ENCODE measurements at places on chromosomes 4 and X. TPM values are rescaled to one million over a fixed set of nuclear protein-coding genes. Genes with fewer than 3 reads are reported as not detected.
A peak's percentile ranks its signal among the peaks of the same experiment; 100 is the strongest.

GRCh38 chr4:89788206-89789072, 48.5 kb downstream of the SNCA start:
- peak; percentile 48 for DNase-seq

GRCh38 chrX:39201305-39201990, 400.2 kb downstream of the MID1IP1 start:
- DNase-seq = no peak

GRCh38 chrX:22338740-22339139, 66.0 kb downstream of the CBLL2 start:
- DNase-seq = no peak

DNA sequence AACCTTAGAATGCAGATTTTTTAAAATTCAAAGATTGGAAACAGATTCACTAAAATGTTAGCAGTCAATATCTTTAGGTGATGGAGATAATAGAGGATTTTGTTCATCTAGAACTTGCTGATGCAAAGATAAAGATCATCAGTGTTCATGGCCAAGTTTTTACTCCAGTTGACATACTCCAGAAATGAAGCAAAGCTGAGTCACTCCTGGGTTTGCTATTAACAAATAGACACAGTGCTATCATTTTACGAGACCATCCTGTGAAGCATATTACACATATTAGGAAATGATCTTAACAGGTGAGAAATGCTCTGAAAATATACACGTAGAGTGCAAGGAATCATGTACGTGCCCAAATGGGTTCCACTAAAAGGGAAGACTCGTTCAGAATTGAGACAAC, 170.6 kb upstream of the FAM9B start:
- no peak for DNase-seq

GRCh38 chrX:153444333-153445011, 1.4 kb downstream of the TREX2 start:
- DNase-seq = no peak

DNA sequence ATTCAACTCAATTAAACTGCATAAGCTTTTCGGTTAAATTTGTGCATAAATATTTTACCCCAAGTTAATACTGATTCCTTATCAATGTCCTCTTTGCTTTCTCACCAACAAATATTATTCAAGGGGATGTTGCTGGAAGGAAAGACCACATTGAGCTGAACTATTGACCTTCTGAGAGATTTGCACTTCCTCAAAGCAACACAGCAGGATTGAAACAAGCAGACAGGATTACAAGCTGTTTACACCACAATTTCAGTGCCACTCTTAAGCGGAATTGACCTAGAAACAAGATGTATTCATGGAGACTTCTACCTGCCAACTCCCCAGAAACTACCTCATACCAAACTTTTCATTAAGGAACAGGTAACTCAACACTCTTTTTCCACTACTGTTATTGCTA, 96.5 kb upstream of the DUSP21 start:
- DNase-seq = no peak

GRCh38 chrX:133813971-133814370, 171.4 kb downstream of the GPC3 start:
- no peak for DNase-seq

RNF150 gene
- total RNA-seq = 7.8 TPM

FABP2 gene
- not detected for total RNA-seq

NSUN7 gene
- total RNA-seq = 18.7 TPM

Data from testis (tissue), 5 donors.